Glomerular endothelial cell (primary cell): ENCODE measurements at places on chromosomes 2 and 18. TPM values are rescaled to one million over a fixed set of nuclear protein-coding genes. Genes with fewer than 3 reads are reported as not detected.

Gene PIK3C3
- total RNA-seq: 28.9 and 51.1 TPM in 2 replicates

Gene EGR4
- total RNA-seq: not detected in 2 replicates

Gene VIL1
- not detected in 2 replicates for total RNA-seq

Gene SH3RF3
- total RNA-seq: 32.5 and 35.8 TPM in 2 replicates

Gene ANO7
- total RNA-seq: 0.68 and 1.4 TPM in 2 replicates

Gene SLC9A4
- total RNA-seq: not detected in 2 replicates

Gene MRPS9
- total RNA-seq: 16.0 and 16.8 TPM in 2 replicates

Gene CLEC4F
- 0.18 TPM in 1 of 2 replicates, not detected in the other for total RNA-seq

Gene PPP4R3B
- 30.6 and 40.8 TPM in 2 replicates for total RNA-seq

Gene AKAIN1
- total RNA-seq: not detected in 2 replicates

- no peak for DNase-seq
These were observed 222.3 kb downstream of the NEDD4L start for GRCh38 chr18:58266291-58266690.

GRCh38 chr2:237979331-237979730 lies 12.5 kb downstream of the UBE2F start:
- no peak for DNase-seq

DNA sequence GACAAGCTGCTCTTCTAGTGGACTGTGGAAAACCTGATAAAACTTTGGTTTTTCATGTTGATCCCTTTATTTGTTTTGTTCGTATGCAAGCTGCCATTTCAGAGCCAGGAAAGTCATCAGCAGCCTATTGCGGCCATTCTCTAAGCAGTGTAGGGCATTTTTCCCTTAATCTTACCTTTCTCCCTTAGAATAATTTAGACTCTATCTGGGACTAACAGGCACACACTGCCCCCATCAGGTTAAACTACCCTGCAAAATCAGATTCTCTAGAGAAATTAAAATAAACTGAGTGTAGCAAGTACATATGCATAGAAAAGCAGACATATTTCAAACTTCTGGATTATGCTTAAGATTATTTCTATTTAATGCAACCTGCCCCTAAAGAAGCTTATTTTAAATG lies 347.5 kb downstream of the METTL4 start:
- DNase-seq: no peak

DNA sequence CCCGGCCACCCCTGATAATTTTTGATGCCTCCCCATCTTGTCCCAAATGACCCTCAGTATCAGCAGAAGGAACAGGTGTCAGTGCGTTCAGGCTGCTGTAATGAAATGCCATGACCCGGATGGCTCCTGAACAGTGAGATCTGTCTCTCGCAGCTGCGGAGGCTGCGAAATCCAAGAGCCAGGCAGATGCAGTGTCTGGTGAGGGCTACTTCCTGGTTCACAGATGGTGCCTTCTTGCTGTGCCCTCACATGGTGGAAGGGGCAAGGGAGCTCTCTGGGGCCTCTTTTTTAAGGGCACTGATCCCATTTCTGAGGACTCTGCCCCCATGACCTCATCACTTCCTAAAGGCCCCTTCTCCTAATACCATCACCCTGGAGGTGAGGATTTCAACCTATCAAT lies 152.2 kb downstream of the TWIST2 start:
- DNase-seq: no peak

- DNase-seq: no peak
These were observed 121.6 kb downstream of the FAM210A start for GRCh38 chr18:13604786-13605185.

- DNase-seq: peak; percentile 34
These were observed 9.8 kb upstream of the ERBB4 start for GRCh38 chr2:212548455-212548819.

GRCh38 chr2:853203-853870 lies 97.3 kb upstream of the SNTG2 start:
- DNase-seq: no peak

DNA sequence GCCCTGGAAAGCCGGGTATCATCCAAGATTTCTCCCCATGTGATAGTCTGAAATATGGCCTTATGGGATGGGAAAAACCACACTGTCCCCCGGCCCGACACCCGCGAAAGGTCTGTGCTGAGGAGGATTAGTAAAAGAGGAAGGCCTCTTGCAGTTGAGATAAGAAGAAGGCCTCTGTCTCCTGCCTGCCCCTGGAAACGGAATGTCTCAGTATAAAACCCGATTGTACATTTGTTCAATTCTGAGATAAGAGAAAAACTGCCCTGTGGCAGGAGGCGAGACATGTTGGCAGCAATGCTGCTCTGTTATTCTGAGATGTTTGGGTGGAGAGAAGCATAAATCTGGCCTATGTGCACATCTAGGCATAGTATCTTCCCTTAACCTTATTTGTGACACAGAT lies 26.8 kb downstream of the RUFY4 start:
- no peak for DNase-seq

DNA sequence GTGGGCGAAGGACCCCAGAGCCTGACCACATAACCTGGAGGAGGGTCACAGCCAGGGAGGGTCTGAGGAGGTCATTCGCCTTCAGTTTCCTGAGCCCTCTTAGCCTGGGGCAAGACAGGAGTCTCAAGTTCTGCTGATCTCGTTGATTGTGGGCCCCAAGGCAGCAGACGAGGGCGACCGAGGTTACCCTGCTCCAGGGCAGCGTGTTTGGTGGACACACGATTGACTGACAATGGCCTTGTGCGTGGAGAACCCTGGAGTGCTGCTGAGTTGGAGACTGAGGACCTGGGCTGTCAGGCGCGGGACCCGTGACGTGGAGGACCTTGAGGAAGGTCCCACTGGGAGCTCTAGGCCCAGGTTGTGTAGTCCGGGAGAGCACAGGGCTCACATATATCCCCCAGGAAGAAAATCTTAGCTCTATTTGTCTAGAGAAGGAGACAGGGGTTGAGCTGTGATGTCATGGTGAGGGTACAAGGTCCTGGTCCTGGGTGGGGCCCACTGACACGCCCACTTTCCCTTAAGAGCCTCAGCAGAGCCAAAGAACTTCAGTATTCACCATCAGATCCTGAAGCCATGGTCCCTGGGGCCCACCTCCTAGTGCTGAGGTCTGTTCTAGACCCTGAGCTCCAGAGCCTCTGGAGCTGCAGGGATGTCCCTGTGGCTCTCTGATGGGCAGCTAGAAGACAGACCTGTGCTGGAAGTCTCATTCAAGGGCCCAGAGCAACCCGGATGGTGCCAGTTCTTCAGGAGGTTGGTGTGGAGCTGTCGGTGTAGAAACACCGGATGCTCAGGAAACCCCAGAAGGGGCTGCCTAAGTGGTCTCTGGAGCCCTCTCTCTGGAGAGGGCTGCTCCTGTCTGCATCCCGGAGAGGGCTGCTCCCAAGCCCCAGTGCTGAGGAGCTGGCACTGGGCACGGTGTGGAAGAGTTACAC lies 53.1 kb downstream of the DYSF start:
- DNase-seq: no peak

DNA sequence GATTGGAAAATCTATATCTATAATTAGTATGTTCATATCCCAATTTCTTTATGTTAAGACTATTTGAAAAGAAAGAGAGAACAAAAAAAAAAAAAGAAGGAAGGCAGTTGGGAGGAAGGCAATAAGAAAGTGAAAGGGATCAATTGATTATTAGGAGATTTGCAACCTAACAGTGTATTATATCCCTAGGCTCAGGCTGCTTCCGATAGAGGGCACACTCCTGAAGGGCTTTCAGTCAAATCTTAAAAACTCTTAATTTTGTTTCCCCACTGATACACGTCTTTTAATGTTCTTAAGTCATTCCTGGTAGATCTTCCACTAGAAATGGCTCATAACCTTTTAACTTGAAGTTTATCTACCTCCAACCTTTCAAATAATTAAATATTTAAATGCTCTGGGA lies 763.9 kb downstream of the BCL11A start:
- no peak for DNase-seq

- DNase-seq: no peak
These were observed 145.3 kb upstream of the SMAD7 start for GRCh38 chr18:49096021-49096420.

DNA sequence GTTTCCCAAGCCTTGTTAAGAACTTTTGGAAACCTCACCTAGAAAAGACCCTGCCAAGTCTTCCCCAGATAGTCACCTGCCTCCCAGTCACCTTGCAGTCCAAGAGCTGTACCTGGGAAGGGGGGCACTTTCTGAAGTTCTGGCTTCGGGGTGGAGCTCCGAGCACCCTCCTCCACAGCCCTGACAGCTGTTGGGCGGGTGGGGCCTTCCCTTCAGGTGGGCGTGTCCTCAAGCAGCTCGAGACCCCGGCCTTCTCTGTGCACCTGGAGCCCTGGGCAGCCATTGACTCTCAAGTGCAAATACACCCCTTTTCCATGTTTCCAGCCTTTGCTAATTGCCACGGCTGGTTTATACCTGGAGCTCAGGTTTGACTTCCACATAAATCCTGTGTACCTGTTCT lies 37.0 kb upstream of the IGFBP5 start:
- no peak for DNase-seq

DNA sequence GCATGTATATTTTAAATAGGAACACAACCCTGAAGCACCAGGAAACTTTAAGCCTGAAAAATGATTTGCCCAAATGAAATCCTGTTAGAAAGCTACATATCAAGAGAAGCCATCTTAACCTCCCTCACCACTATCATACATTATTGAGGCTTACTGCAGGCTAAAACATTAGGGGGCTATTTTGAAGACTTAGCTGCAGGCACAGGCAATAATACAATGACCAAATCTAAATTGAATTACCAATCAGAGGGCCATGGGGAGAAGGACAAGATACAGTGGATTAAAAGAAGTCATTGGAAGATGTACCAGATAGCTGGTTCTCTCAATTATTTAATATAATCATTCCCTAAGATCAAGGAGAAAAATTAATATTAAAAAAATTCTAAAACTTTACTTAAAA lies 73.7 kb downstream of the THADA start:
- DNase-seq: no peak

GRCh38 chr2:198129609-198130008 lies 325.2 kb downstream of the PLCL1 start:
- no peak for DNase-seq

DNA sequence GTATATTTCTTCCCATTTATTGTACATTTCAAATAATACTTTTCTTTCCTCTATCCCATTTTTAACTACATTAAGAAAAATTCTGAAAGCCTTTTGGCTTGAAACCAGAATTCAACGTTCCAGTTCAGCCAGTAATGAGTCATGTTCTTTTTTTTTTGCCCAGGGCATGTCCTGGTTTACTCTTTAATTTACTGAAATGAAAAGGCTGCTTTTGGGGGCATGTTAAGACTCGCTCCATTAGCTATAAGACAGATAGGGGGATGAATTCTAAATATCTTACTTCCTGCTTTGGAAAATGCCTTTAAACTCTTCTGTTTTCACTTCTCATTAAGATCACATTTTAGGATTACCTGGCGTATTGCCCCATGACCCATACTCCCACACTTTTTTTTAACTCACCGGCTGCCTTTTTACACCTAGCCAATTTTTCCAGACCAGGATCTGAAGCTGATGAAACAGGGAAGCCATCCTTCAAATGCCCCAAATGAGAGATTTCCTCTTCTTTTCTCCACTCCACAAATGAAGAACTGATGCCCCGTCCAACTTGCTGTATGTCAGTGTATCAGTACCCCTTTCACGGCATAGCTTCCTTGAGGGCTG lies 585 bp downstream of the ABCA12 start:
- DNase-seq: no peak

DNA sequence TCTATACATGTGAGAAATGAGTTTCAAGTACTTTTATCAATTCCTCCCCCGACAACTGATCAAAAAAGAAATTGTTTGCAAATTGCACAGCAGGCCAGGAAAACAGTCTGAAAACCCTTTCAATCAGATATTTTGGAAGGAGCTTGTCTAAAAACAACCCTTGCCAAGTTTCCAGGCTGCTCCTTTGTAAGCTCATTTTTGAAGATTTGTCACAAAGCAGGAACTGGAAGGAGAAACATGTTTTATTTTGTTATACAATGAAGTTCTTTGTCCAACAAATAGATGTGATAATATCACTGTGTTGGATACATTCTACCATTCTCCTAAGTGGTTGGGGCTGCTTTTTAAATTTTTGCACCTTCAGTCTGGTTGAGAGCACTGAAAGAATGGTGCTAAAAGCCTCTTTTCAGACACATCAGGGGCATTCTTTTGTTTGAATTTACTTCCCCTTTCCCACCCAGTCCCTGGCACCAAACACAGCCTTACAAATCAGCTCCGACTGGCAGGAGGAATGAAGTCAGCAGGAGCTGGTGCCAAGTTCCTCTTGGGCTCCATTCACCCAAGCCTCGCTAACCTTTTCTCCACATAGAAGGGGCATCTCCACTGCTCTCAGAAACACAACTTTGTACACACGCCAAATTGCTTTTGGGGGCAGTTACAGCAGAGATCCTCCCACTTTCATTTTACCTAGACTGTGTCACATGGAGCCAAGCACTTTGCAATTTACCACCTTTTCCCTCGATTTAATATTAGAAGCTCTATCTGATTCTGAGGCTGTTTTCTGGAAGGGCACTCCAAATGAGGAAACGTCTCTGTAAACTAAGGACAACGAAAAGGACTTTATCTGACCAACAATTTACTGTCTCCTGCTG lies 88.0 kb downstream of the C1D start:
- DNase-seq: no peak

- DNase-seq: no peak
These were observed 207.2 kb upstream of the SETBP1 start for GRCh38 chr18:44473394-44474066.

GRCh38 chr2:133986081-133986837 lies 267.6 kb upstream of the MGAT5 start:
- DNase-seq: no peak

DNA sequence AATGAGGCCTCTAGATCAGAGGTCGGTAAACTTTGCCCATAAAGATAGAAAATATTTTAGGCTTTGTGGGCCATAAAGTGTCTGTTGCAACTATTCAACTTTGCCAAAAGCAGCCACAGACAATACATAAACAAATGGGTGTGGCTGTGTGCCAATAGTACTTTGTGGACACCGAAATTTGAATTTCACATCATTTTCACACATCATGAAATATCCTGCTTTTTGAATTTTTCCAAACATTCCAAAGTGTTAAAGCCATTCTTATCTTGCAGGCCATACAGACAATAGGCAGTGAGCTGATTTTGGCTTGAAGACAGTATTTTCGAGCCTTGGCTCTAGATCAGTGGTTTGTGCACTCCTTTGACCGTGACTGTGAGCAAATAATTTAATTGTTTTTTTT lies 51.1 kb upstream of the EPC2 start:
- no peak for DNase-seq

- no peak for DNase-seq
These were observed 98.1 kb downstream of the SP3 start for GRCh38 chr2:173866874-173867618.

- no peak for DNase-seq
These were observed 85.1 kb upstream of the ZNF532 start for GRCh38 chr18:58779529-58779928.

GRCh38 chr2:150494234-150494945 lies 6.9 kb upstream of the RND3 start:
- DNase-seq: no peak

- DNase-seq: no peak
These were observed 8.6 kb downstream of the MREG start for GRCh38 chr2:216004697-216005283.

DNA sequence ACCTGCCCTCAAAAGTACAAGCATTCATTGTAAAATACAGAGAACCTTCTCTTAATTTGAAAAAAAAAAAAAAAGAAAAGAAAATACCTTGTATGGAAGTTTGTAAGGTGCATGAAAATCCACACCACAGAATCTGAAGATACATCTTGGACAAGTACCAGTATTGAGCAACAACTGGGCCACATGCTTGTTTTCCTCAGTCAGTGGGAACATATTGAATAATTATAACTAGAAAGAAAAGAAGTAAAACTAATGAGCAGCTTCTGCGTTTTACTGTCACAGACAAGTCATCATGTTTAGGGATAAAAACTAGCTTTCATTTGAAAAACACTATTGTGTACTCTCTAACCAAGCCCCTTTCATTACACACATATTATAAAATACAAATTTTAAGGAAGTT lies 5.8 kb upstream of the PEX13 start:
- no peak for DNase-seq
